ENCODE measurements at places on chromosomes 5 and 9.
A peak's percentile ranks its signal among the peaks of the same experiment; 100 is the strongest.

DNA sequence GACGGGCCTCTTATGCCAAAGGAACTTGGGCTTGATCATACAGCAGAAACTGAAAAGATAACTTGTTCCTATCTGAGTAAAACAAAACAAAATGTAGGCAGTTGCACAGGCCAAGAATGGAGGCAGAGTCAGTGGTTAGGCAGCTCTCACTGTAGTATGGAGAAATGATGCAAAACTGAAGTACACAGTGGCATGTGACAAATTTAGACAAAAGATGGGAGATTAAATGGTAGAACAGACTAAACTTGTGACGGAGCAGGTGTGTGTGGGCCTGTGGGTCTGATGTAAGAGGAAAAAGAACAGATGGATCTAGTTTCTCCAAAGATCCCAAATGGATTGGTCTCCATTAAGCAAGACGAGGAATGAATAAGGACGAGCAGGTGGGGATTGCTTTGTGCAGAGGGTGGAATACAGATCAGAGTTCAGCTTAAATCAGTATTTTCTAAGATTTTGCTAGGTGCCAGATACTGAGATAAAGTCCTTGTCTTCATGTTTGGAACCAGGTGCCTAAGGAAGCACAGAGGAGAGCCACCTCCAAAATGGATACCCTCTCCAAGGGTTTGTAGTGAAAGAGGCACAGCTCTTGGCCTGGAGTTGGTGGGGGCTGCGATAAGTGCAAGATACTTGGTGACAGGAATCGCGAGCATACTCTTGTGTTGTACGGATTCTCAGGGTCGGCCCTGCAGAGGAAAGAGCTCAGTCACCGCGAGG, 722 bp upstream of the DCP2 start:
- DNase-seq, result no peak

DNA sequence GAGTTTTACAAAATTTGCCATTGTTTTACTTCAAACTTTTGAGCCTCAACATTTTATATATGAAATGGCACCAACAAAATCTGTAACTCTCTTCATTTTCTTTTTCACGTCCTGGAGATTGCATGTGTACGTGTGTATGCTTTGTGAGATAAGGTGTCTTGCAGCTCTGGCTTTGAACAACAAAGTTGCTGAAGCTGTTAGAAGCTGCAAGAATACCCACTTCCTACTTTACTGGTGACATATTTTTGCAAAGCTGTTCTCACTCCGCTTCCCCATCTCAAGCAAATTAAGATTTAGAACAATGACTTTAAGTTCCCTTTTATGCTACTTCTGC, 41.8 kb downstream of the FYB1 start:
- DNase-seq, result no peak

- DNase-seq, result no peak
Observed at GRCh38 chr5:7181841-7182240, 214.1 kb upstream of the ADCY2 start.

GRCh38 chr5:139844472-139845145, 49.0 kb downstream of the PSD2 start:
- DNase-seq, result peak; percentile 57

DNA sequence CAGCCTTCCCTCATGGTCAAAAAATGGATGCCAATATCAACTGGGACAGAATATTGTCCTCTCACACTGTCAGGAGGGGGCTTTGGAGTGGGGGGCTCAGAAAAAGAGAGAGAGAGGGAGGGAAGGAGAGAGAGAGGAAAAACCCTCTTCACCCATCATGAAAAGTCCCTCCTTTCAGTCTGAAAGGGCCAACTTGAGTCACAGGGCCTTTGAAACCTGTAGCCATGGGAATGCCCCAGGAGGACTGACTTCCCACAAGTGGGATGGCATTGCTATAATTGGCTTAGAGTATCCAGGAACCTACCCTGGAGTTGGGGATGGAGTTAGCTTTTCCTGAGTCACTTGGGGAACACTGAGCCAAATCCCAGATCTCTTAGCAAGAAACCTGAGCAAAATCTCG, 41.2 kb downstream of the DNAJC21 start:
- DNase-seq, result no peak

GRCh38 chr5:112388739-112389138, 30.3 kb downstream of the EPB41L4A start:
- DNase-seq, result no peak

DNA sequence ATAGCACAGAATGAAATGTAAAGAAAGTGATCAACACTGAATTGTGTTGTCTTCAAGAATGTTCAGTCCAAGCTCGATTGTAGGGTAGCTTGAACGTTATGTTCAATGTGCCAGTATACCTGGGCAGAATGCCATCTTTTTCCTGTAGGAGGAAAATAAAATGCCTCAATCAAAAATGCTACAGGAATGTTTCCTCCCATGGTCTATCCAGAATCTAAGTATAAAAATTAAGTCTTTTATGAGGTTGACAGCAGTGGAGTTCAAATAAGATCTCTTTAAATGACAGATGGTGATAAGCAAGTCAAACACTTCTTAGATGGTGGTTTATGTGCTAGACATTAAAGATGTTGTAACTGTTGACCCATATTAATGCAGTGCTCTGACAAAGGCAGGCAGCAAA, 488.6 kb downstream of the CSNK1G3 start:
- no peak for DNase-seq

GRCh38 chr9:102101723-102102122, 363.3 kb upstream of the GRIN3A start:
- DNase-seq, result no peak

- no peak for DNase-seq
Observed at GRCh38 chr5:75441560-75441959, 69.9 kb downstream of the CERT1 start.

- no peak for DNase-seq
Observed at GRCh38 chr5:11777096-11777495, 127.2 kb downstream of the CTNND2 start.

DNA sequence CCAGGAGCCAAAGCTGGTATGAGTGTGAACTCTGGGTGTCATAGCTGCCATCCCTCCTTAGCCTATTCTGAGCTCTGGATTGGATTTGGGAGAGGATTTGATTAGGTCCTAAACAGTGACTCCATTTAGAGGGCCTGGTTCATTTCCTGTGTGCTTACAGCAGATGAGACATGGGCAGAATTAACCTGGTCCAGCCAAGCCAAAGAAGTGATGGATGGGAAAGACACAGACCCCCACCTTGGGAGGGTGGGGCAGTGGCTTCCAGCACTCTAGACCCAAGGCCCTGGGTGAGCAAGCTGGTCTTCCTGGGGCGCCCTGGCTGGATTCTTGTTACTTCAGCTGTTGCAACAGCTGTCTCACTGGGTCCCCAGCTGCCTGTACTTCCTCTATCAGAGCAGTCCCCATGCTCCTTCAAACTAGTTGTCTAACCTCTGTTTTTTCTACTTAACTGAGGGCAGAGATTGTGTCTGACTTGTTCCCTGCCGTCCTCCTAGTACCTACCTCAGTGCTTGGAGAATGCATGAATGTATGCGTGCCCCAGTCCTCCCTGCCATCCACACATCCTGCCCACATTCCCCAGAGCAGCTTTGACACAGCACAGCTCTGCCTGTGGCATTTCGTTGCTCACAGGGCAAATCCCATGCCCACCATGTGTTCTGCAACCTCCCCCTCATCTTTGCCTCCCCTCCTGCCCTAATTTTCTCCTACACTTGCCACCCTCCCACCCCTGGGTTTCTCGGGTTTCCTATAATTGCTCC, 115.9 kb downstream of the RGS3 start:
- DNase-seq, result no peak

DNA sequence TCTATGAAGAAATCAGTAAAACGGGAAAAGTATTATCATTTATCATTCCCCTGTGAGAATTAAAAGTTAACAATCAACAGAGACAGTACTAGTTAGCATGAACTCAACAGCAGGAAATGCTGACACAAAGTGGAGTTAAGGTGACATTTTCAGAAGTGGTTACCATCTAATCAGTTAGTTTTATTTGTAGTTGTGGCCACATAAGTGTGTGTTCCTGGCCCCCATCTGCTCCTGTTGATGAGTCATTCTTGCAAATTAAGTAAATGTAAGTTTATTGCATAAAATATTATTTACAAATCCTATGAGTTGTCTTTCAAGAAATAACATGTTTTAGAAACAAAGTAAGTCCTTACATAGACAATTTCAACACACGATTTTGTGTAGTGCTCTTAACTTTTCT, 8.9 kb upstream of the BNC2 start:
- no peak for DNase-seq

- DNase-seq, result no peak
Observed at GRCh38 chr5:1494780-1495524, 28.8 kb downstream of the LPCAT1 start.

GRCh38 chr9:23643656-23644258, 182.3 kb downstream of the ELAVL2 start:
- DNase-seq, result no peak

DNA sequence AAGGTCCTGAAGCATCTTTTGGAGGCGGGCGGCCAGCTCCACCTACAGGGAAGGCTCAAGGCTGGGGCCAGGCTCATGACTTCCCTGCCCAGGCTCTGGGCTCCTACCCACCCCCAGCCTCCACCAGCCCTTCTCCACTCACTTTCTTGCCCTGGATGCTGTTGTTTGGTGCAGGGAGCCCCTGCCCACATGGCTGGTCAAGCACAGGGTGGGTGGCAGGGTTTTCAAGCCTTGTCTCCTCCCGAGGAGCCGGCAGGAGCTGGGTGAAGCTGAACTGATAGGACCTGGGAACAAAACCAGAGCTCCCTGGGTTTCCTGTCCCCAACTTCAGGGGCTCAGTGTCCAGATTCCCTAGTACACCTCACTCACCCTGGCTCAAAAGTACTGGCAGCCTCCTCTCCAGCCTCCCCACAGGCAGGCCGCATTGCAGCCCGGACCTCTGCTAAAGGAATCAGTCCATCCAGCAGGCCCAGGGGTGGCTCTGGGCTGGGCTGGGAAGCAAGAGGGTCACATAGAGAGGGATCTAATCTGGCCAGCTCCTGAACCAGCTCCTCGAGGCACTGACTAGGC, 6.9 kb downstream of the SHROOM1 start:
- DNase-seq, result no peak

GRCh38 chr5:134116789-134117761, 2.6 kb downstream of the TCF7 start:
- no peak for DNase-seq

GRCh38 chr9:88435336-88435735, 47.1 kb downstream of the SPIN1 start:
- no peak for DNase-seq

DNA sequence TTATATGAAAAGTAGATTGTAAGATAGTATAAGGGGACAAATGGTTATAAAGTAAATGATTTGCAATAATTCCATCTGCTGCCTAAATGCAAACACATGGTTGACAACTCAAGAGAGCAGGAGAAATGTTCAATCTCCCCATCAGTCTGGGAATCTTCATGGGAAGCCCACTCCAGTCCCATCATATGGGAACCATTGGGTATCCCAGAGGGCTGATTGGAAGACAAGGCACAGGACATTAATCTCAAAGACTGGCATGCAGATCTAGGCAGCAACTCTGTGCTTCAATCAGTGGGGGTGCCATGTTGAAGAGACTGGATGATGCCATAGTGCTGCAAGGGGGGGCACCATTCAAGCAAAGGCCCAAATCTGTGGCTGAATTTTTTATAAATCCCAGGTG, 193.1 kb upstream of the PDE4D start:
- DNase-seq, result no peak

DNA sequence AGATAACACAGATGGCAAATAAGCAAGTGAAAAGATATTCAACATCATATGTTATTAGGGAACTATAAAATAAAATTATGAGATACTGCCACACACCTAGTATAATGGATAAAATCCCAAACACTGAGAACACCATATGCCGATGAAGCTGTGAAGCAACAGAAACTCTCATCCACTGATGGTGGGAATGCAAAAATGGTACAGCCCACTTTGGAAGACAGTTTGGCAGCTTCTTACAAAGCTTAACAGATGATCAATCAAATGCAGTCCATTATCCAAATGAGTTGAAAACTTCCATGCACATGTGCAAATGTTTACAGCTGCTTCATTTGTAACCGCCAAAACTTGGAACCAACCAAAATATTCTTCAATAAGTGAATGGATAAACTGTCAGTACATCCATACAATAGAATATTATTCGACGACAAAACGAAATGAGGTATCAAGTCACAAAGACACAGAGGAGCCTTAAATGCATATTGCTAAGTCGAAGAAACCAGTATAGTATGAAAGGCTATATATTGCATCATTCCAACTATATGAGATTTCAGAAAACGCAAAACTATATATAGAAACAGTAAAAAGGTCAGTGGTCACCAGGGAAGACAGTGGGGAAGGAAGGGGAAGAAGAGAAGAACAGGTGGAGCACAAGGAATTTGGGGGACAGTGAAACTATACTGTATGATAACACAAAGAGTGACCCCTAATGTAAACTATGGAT, 14.9 kb downstream of the PFDN1 start:
- no peak for DNase-seq

GRCh38 chr5:51684794-51685355, 301.6 kb downstream of the ISL1 start:
- DNase-seq, result no peak

- DNase-seq, result no peak
Observed at GRCh38 chr5:169551146-169551545, 32.4 kb upstream of the SPDL1 start.

DNA sequence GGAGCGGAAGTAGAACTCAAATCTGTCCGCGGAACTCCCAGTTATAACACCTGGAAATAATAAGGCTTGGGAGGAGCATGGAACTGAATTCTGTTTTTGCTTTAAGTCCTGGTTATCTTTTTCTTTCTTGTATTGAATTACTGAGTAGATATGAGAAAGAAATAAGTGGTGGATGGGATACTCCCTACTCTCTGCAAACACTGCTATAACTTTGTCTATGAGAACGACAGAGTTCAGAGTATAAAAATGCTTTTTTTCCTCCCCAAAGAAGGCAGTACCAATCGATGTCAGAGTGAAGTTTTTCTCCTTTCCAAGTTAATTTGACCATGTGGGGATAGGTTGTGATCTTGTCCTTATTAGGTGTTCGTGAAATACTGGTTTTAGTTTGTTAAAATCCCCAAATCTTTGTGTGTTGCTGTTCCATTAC, 1.2 kb downstream of the RIC1 start:
- DNase-seq, result no peak

GRCh38 chr5:181133610-181134231, 2.8 kb upstream of the OR2V1 start:
- no peak for DNase-seq

GRCh38 chr9:95494022-95494415, 22.8 kb downstream of the PTCH1 start:
- no peak for DNase-seq

DNA sequence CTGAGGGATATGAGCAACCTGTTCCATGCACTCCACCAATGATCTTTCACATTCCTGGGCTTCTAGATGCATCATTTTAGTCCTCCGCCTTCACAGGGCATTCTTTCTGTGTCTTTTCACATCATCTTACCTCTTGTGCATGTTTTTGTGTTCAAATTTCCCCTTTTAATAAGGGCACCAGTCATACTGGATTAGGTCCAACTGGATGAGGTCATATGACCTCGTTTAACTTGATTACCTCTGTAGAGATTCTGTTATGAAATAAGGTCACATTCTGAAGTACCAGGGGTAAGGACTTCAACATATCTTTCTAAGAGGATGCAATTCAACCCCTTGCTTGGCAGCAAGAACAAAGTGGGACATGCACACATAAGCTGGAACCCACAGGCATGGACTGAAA, 335.3 kb upstream of the TLE4 start:
- no peak for DNase-seq

All from stimulated activated CD8-positive, alpha-beta memory T cell treated with anti-CD3 and anti-CD28 coated beads, Interleukin-12 subunit alpha, Interleukin-12 subunit beta, amount 100 ng/mL, for 1 hour (primary cell).